ENCODE measurements at places on chromosomes 12 and 14.

GRCh38 chr14:35444104-35444503, 39.6 kb upstream of the NFKBIA start:
- no peak for DNase-seq

DNA sequence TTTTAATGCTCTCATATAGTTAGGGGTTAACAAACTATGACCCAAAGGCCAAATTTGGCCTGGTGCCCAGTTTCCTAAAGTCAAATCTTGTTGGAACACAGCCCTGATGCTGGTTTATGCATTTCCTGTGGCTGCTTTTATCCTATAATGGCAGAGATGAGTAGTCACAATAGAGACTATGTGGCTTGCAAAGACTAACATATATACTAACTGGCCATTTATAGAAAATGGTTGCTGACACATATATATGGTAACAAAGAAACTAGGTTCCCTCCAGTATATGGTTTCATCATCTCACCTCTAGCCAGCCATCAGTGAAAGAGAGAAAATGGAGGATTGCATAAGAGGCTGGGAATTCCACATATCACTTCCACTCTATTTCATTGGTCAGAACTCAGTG, 10.8 kb downstream of the NAV3 start:
- no peak for DNase-seq

DNA sequence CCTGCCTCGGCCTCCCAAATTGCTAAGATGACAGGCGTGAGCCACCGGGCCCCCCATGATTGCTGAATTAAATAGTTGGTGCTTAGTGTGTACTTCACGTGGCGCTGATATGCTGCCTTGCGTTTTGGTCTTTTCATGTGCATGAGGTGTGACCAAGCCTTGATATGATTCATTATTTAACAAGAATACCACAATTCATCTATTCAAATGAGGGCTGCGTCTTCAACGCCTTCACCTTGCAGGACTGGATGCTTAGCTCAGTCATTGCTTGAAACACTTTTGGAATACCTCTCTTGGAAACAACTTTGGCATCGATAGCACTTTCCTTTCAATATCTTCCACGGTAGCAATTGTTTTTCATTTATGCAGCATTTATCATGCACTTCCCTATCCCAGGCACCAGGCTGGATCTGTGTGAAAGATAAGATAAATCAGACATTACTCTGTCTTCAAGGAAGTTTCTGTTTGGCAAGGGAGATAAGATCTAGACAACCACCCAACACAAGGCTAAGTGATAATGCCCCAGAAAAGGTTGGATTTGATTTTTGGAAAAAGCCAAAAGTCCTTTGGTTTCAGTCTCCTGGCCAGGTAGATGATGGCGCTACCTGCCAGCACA, 1.3 kb upstream of the TEAD4 start:
- no peak for DNase-seq

DNA sequence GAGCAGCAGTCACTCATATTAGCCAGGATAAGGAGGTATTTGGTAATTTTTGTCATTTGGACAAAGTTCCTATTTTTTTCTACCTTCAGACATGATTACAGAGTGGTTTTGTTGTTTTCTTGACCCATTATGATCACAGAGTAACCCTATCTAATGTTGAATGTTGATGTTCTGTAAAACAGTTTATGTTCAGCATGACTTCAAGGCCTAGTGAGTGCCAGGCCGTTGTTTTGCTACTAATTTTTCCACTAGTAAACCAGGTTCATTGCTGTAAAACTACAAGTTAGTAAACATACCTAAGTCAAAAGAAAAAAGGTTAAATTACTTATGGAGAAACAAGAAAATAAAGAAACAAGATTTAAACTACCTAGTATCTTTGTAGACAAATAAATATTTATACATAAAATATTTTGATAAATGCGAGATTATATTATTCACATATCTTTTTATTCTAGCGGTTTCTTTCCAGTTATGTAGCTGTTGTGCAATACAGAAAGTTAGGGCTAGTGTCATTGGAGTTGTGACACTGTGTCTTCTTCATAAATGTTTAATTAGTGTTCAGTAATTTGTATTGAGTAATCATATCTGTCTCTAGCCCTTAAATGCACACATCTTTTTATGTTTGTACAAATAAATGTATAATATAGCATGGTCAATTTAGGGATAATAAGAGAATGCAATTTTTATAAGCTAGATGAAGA, 16.5 kb downstream of the ETNK1 start:
- DNase-seq: no peak

GRCh38 chr14:36751106-36751505, 89.4 kb downstream of the PAX9 start:
- no peak for DNase-seq

DNA sequence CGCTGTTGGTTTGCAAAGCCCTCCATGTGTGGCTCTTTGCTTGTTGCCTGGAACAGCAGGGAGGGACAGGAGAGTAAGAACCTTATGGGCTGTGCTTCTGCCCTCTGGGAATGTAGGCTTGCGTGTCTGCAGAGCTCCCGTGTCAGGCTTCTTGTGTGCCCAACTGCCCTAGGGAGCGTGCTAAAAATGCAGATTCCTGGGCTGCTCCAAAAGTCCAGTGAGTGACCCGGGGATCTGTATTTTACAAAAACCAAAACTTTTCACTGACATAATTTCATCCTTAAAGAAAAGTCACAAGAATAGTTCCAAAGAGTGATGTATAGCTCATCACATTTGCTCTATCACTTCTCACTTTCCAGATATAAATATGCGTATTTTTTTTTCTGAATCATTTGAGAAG, 34.8 kb upstream of the CCDC63 start:
- no peak for DNase-seq

DNA sequence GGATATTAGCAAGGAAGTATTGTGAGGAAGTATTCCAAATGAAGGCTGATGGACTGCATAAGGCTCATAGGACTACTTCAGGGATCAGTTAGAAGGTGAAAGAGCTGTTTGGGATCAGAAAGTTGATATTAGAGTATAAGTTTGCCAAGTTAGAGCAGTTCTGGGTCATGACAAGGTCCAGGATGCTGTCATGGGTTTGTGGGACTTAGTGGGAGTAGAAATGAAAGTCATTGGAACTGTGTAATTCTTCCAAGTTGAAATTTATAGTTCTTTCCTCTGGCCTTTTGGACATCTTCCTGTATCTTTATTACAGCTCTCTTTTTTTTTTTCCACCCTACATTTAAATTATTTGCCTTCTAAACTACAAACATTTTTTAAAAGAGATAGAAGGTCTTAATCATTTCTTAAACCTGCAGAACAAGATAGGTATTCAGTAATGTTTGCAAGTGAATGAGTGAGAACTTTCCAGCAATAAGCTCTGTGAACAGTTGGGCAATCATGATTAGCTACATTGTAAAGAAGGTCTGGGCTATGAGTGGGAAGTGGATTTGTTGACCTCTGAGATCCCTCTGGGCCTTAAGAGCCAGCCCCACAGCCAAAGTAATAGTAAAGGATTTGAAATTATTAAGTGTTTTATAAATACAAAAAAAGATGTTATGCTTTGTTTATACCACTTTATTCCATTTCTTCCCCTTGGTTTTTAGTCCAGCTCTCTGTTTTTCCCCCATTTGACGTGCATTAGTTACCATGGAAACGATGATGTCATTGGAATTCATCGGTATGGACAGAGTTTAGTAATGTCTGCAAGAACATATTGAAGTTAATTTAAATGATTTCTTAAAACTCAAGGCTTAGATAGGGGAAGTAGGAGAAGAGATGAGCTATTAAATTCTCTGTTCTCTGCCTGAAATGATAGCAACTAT, 247.9 kb upstream of the ARHGAP5 start:
- DNase-seq: no peak

DNA sequence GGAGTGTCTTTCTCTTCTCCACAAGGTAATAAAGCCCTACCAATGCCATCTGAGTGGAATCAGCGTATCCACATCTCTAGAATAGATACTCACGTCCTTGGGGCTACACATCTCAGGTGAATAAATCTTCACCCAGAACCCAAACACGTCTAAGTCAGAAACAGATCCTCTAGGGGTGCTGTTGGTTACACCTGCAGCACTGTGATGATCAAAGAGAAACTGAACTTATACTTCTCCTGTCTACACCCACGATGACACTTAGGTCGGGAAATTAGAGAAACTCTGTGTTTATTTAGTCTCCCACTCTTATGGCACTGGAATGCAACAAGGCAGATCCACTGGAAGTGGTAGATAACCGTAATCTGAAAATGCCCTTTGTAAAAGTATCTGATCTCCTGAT, 46.2 kb downstream of the WIF1 start:
- no peak for DNase-seq

- DNase-seq: no peak
Observed at GRCh38 chr12:11228296-11228879, 41.1 kb downstream of the PRB3 start.

GRCh38 chr14:64349741-64350490, 38.2 kb upstream of the MTHFD1 start:
- no peak for DNase-seq

DNA sequence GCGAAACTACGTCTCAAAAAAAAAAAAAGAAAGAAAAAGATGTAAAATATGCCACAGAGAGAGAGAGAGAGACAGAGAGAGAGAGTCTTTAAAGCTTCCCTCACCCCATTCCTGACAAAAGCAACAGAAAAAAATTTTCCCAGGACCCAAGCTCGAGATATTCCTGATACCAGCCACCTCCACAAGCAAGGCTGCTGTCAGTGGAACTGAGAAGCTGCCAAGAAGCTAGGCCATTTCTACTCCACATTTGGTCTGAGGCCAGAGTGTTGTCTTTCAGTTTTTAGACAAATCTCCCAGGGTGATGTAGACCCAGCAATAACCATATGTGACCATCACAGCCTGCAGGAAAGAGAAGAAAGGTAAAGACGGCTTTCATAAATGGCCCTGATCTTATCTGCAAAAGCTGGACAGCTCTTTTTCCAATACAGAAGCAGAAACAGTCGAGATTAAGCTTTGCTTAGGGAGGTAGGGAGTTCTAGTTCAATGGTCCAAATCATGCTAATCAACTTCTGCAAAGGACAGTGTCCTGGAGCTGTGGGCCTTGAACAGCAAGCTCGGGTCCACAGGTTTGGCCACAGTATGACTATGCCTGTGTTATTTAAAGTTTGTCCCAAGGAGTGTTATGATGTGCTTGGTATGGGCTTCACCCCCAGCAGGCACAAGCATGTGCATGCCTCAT, 130.3 kb upstream of the NUDT4 start:
- DNase-seq: no peak

GRCh38 chr14:72452774-72453173, 441.1 kb downstream of the DPF3 start:
- DNase-seq: no peak

GRCh38 chr12:47819138-47819895, 386 bp downstream of the HDAC7 start:
- peak; percentile 34 for DNase-seq

DNA sequence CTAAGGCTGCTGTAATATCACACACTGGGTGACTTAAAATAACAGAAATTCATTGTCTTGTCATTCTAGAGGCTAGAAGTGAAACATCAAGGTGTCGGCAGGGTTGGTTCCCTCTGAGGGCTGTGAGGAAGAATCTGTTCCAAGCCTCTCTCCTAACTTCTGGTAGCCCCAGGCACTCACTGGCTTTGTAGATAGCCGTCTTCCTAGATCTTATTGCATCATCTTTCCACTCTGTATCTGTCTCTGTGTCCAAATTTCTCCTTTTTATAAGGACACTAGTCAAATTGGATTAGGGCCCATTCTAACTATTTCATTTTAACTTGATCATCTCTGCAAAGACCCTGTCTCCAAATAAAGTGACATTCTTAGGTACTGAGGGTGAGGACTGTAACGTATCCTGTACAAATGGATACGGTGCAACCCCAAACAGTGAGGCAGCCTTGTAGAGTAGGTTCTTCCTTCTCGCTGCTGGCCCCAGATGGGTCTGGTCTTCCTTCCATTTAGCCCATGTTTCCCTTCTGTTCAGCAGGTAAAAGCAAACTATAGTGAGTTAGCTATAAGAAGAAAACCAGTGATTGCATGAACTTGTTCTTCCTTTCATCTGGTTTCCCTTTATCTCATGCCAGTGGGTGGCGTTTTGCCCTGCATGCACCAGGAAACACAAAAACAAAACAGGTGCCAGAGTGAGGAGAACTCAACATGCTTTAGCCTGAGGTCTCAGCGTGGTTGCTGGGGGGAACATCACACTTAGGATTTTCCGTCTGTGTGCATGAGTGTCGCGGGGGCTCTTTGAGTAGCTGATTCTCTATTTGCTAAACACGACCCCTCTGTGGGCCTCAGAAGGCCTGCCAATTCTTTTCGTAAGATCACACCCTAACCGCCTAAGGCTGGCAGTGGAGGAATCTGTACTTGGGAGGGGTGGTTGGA, 19.5 kb downstream of the TTC9 start:
- no peak for DNase-seq

- no peak for DNase-seq
Observed at GRCh38 chr12:41302979-41303403, 114.9 kb downstream of the PDZRN4 start.

DNA sequence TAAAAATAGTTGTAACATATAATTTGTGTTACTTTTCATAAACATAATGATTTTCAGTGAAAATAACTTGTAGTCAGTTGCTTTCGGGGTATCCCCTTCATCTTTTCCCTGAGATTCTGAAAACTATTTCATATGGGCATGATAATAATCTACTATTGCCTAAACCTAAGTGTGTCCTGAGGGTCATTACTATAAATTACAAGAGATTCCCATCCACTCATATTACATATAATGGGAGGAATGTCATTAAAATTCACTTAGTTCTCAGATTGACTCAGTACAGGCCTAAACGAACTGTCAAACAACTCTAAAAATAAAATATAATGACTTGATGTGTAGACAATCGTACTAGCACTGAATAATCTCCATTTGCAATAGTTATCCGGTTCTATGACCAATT, 72.7 kb downstream of the PTPRR start:
- DNase-seq: no peak

- no peak for DNase-seq
Observed at GRCh38 chr12:124626971-124627411, 59.6 kb upstream of the NCOR2 start.

DNA sequence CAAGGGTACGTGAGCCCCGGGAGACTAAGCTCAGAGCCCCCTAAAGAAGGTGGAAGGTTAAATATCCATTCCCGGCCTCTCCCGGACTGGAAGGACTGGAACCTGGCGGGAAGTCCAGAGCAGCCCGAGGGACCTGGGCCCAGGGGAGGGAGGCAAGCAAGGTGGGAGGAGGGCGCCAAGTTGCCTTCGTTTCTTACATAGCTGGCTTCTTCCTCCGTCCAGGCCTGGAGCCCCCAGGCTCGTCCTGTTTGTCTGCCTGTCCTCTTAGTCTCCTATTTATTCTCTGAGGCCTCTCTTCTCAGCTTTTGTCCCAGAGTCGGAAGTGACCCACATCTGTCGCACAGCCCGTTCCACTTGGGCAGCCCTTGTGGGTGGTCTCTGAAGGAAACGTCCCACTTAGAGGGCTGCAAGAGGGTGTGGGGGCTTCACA, 745 bp downstream of the PCK2 start:
- no peak for DNase-seq

GRCh38 chr14:87623616-87624015, 369.4 kb downstream of the GALC start:
- no peak for DNase-seq

- no peak for DNase-seq
Observed at GRCh38 chr14:34792598-34792997, 78.2 kb upstream of the CFL2 start.
